ENCODE measurements at places on chromosomes 16 and 17. TPM values are rescaled to one million over a fixed set of nuclear protein-coding genes. Genes with fewer than 3 reads are reported as not detected.

The KRTAP2-3 gene
- not detected for total RNA-seq

- H3K4me1 ChIP-seq, result no peaks in the 10 kb centered on the region
- H3K36me3 ChIP-seq, result no peaks in the 10 kb centered on the region
- no peak overlapping the region for H3K4me3 ChIP-seq
- no peak overlapping the region for H3K27ac ChIP-seq
- DNase-seq, result no peak
Observed at GRCh38 chr16:88318521-88318920, 64.2 kb upstream of the ZNF469 start.

The PRKCB gene
- total RNA-seq, result 57.9 TPM

DNA sequence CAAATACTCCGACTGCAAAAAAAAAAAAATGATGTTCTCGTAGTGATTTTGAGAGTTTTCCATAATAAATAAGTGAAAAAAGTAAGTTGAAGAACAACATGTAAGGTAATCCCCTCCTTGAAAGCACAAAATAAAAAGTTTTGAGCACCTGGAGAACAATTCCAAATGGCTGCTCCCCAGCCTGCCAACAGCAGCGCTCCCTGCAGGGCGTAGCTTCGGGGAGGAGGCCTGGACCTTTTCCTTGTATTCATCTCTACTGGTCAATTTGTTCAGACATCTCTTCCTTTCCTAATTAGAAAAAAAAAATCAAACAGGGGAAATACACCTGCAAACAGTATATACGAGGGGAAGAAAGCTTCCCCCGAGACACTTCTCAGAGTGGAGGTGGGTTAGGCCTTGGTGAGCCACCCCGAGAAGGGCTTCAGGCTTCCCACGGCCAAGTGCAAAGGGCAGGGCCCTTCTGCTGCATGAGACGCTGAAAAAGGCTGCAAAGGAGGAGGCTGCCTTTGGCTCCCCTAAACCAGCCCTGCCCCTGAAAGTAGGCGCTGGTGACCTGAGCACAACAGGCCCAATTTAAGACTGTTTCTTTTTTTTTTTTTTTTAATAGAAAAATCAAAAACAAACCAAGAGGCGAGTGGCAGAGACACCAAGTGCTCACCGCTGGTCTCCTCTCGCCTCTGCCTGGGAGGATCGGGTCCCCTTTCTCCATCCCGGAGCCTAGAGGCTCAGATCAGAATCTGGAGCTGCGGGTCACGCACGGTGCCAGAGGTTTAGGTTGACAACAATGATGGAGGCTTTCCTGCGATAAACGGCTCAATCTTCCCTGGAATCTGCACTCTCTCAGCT lies 193.1 kb upstream of the FOXF1 start:
- no peak overlapping the region for H3K4me3 ChIP-seq
- DNase-seq, result no peak
- no peaks in the 10 kb centered on the region for H3K4me1 ChIP-seq
- H3K27ac ChIP-seq, result no peak overlapping the region
- H3K27me3 ChIP-seq, result no peaks in the 10 kb centered on the region
- H3K36me3 ChIP-seq, result no peaks in the 10 kb centered on the region

The C17orf67 gene
- total RNA-seq, result 3.6 TPM
